ENCODE measurements at places on chromosomes 7 and 10. TPM values are rescaled to one million over a fixed set of nuclear protein-coding genes. Genes with fewer than 3 reads are reported as not detected.

The PIP gene
- total RNA-seq, result not detected

The FKBP9 gene
- 198 TPM for total RNA-seq

The PIK3AP1 gene
- 0.78 TPM for total RNA-seq

The METTL27 gene
- 8.1 TPM for total RNA-seq

The AASS gene
- total RNA-seq, result 18.9 TPM

The ANKRD2 gene
- total RNA-seq, result 2.5 TPM

The KLF14 gene
- total RNA-seq, result 0.13 TPM

The DNAJC12 gene
- total RNA-seq, result 21.9 TPM

The LIPF gene
- total RNA-seq, result not detected

The HOXA6 gene
- total RNA-seq, result 15.0 TPM

The CLDN15 gene
- 1.3 TPM for total RNA-seq

The DLX6 gene
- total RNA-seq, result not detected

The PON3 gene
- not detected for total RNA-seq

The MYH16 gene
- 0.26 TPM for total RNA-seq

The FXYD4 gene
- not detected for total RNA-seq

The VWA2 gene
- total RNA-seq, result not detected

The CD36 gene
- total RNA-seq, result 10.8 TPM

The OR2A1 gene
- total RNA-seq, result 0.24 TPM

The VPS37D gene
- 5.8 TPM for total RNA-seq

The ZNF117 gene
- 3.4 TPM for total RNA-seq

The HOXA11 gene
- not detected for total RNA-seq

The NUTM2A gene
- total RNA-seq, result 1.0 TPM

The LDB3 gene
- total RNA-seq, result not detected

The UCMA gene
- total RNA-seq, result not detected

The PLXDC2 gene
- total RNA-seq, result 11.2 TPM

The NPSR1 gene
- total RNA-seq, result not detected

The ACSL5 gene
- total RNA-seq, result 0.52 TPM

The TCAF2 gene
- 1.7 TPM for total RNA-seq

The TSPAN13 gene
- total RNA-seq, result 33.0 TPM

The DDC gene
- 0.24 TPM for total RNA-seq

The KCTD7 gene
- 19.0 TPM for total RNA-seq

The SLC13A4 gene
- not detected for total RNA-seq

The MYOZ1 gene
- 0.39 TPM for total RNA-seq

The SCART1 gene
- 1.4 TPM for total RNA-seq

The C10orf53 gene
- total RNA-seq, result not detected

The WDFY4 gene
- not detected for total RNA-seq

The RPA3 gene
- total RNA-seq, result 29.7 TPM

The ANKRD61 gene
- total RNA-seq, result 0.39 TPM

The OR2A7 gene
- 0.13 TPM for total RNA-seq

The MDFIC gene
- 30.7 TPM for total RNA-seq

All from epithelial cell of alveolus of lung (primary cell).